ENCODE measurements at places on chromosomes 4 and X.

DNA sequence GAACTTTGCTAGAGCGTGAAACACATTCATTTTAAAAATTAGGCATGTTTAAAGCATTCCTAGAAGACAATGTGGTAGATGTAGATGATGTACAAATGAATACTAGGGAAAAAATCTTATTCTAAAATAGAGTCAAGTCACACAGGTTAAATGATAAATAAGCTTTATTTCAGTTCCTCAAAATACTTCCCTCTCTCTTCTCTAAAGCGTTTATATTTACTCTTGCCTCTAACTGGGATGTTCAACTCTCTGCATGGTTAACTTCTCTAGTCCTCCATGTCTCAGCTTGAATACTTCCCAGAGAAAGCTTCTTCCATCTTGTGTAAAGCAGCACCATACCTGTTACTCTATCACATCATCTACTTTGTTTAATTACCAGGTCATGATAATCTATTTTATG lies 30.9 kb upstream of the GLRA3 start:
- no peak for DNase-seq

- no peak for DNase-seq
These were observed 278.6 kb downstream of the ADGRA3 start for GRCh38 chr4:22237155-22237751.

GRCh38 chr4:24319387-24319786 lies 265.0 kb downstream of the DHX15 start:
- DNase-seq, result no peak

DNA sequence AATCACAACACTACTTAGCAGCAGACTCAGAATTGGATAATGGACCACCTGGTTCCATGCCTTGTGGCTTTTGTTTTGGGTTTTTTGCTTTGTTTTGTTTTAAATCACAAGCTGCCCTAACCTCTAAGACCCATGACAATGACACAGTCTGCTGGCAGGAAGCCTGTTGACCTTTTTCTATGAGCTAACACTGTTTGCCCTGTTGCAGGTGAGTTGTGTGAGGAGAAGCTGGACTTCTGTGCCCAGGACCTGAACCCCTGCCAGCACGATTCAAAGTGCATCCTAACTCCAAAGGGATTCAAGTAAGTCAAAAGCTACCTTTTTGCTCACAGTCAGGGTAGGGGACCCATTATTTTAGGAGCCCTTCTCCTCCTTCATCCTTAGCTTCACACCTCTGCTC lies 110.8 kb upstream of the PACRGL start:
- no peak for DNase-seq

GRCh38 chrX:22686138-22686541 lies 313.6 kb upstream of the DDX53 start:
- no peak for DNase-seq

DNA sequence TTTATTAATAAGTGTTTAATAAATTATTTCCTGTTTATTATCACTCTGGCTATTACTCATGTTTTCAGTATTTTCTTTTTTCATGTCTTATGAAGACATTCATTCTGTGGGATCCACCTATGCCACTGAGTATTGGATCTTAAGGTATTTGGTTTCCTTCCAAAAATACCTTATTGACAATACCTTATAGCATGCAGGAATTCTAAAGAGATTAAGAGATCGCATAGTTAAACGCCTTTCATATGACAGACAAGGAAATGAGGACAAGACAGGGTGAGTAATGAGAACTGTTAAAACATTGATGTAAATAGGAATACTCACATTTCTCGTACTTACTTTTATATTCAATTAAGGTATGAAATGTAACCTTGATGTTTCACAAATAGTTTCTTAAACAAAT lies 38.2 kb upstream of the TMPRSS11B start:
- no peak for DNase-seq

GRCh38 chr4:140243278-140243753 lies 89.3 kb upstream of the MAML3 start:
- peak; percentile 40 for DNase-seq

GRCh38 chrX:5306654-5307121 lies 922.0 kb downstream of the NLGN4X start:
- no peak for DNase-seq

GRCh38 chr4:115660465-115660864 lies 547.0 kb upstream of the NDST4 start:
- DNase-seq, result no peak

DNA sequence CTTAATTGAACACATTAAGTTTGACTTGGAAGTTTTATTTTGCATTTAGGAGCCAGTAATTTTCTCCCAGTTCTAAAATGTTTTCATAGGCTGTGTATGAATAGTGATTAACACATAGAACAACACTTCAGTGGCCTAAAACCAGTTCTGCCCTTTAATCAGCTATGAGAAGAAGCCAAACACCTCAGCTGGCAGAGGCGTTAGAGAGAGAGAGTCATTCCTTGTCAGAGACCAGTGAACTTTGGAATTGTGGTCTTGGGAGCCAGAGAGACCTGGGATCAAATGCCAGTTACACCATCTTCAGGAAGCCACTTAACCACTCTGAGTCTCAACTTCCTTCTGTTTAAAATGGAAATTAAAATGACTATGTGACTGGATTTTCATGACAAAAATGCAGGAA lies 39.3 kb upstream of the PRPS2 start:
- no peak for DNase-seq

DNA sequence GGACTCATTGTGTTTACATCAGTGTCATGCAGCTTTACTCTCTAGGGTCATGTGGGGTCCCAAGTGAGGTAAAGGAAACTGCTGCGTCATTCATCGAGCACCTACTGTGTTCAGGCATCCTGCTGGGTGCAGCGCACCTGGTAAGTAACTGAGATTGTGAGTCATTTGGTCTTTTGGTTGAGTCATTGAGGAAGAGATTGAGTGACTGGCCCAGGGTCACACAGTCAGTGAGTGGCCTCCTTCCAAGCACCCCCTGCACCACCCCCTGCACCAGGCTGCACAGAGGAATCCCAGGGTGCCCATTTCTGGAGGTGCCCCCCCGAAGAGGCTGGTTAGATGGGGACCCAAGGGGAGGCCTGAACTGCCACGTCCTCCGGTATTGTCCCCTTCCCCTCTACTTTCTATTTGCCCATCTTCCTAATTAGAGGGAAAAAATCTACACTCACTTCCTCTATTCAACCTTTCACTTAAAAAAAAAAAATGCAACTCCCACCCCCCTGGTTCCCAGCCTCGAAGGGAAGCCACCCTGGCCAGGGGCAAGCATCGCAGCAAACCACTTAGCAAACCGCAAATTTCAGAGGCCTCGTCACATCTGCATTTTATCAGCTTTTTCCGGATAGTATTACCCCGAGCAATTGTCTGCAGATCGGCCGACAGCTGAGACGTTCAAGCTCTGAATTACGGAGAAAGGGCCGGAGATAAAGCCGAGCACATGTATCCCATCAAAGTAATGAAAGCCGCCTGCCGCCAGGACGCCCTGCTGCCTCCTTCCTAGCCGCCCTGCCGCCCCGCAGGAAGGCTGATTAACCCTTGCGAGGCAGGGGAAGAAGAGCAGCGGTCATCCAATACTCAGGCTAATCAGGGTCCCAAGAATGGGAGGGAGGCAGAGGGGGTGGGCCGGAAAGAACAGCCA lies 96.3 kb upstream of the MSX1 start:
- DNase-seq, result peak; percentile 45

- DNase-seq, result no peak
These were observed 564.7 kb upstream of the ACTRT1 start for GRCh38 chrX:128616933-128617332.

GRCh38 chr4:77156912-77157858 lies at the start of gene CCNG2:
Gene CCNG2 (plus strand): TSS chr4:77157207. CDS start chr4:77158533, 1,326 bp downstream.
- DNase-seq, result peak; percentile 99

DNA sequence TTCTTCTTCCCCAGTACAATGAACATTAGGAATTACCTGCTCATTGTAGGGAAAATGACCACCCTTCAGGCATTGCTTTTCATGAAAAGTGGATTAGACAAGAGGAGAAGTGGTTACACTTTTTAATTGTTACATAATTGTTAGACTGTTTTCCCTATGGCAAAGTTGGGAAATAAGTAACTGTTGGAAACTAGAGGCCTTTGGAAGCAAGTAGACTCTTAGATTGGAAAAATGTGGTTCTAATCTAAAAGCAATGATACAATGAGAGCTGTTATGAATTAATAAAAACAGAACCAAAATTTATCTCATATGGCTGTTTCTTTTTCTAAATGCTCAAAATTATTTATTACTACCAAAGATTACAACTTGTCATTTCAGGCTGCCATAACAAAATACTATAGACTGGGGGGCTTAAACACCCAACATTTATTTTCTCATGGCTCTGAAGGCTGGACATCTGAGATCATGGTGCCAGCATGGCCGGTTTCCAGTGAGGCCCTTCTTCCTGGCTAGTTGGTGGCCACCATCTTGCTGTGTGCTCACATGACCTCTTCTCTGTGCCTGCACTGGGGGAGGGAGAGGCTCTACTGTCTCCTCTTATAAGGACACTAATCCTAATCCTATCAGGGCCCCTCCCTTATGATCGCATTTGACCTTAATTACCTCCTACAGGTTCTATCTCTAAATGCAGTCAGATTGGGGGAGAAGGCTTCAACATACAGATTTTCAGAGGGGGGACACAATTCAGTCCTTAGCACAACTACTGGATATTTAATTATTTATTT lies 12.5 kb downstream of the CC2D2A start:
- DNase-seq, result no peak

All from left lung (tissue), 14 donors.